ENCODE measurements at places on chromosomes 5 and 9.

DNA sequence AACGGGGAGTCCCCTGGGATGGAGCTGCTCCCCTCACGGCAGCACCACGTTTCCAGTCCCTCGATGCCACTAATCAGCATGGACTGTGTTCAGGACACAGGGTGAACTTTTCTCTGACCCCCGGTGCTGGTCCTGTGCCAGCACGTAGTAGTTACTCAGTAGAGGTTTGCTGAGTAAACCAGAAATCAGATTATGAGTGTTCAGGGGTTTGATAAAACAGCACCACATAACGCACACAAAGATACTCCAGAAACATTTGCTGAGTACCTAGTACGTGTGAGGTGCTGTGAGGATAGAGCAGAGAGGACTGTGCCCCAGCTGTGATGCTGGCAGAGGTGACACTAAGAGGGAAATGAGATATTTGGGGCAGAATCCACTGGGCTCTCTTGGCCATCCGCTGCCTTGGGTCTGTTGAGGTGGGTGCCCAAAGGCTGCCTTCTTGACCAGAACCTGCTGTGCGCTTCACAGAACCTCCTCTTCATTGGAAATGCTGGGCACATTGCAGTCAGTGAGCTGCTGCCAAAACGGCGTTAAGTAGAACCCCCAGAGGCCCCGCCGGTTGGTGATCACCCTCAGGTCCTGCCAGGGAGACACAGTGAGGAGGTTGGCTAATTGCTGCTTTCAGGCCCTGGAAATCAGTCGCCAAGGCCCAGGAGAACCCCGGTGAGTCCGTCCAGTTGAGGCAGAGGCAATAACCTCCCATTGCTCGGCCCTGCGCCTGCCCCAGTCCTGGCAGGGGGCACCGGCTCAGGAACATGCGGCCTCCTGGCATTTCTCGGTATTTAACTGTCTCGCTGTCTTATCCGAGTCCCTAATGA lies 49.4 kb downstream of the NEURL1B start:
- no peak for DNase-seq

GRCh38 chr9:104386425-104387069 lies 117.5 kb upstream of the OR13F1 start:
- no peak for DNase-seq

DNA sequence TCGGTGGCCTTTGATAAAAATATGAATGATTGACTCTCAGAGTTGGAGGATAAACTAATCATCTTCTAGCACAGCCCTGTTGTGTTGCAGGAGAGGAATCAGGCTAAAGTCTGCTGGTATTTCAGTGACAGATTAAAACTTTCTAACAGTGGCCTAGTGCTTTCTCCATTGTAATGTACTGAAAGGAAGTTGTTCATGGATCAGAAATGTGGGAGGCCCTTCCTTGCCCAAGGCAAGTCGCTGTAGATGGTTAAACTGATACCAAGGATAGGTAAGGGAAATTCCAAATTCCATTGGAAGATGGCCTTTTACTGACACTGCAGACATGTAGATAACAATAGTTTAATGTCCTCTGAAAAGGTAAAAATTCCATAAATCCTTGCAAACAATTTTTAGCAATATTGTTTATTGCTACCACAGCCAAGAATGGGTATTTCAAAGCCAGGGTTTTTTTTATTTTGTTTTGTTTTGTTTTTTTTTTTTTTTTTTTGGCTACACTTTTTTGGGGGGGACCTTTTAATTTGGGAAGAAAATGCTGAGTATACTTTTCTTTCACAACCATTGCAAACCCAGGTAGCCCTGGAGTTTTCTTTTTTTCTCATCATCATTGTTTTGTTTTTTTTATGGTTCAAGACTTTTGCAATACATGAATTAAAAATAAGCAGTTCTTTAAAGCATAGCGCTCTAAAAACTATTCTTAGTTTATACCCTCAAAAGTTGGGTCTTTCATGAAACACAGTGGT lies 35.5 kb downstream of the WDR36 start:
- DNase-seq, result no peak

DNA sequence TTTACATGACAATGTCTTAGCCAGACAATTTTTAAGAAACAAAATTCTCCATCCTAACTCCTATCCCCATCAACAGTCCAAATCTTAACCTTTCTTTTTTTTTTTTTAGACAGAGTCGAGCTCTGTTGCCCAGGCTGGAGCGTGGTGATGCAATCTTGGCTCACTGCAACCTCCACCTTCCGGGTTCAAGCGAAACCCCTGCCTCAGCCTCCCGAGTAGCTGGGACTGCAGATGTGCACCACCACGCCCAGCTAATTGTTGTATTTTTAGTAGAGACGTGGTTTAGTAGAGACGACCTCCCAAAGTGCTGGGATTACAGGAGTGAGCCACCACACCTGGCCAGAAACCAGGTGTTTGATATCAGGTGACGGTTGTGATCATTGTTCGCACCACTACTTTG lies 10.2 kb downstream of the ABL1 start:
- DNase-seq, result no peak

- no peak for DNase-seq
Observed at GRCh38 chr5:172768098-172768572, 2.9 kb downstream of the DUSP1 start.

DNA sequence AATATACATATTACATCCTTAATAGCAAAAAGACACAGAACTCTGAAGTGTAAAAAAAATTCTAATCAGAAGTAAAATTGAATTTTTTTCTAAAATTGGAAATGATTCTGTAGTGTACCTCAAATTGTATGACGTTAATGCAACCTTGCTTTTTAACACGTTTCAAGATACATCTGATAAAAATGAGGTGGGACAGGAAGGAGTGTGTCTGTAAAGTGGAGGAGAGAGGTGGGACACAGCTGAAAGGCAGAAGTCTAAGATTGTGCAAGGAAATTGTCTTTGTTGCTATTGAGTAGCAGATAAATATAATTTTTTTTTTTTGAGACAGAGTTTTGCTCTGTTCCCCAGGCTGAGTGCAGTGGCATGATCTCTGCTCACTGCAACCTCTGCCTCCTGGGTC lies 15.7 kb upstream of the SNX30 start:
- no peak for DNase-seq

DNA sequence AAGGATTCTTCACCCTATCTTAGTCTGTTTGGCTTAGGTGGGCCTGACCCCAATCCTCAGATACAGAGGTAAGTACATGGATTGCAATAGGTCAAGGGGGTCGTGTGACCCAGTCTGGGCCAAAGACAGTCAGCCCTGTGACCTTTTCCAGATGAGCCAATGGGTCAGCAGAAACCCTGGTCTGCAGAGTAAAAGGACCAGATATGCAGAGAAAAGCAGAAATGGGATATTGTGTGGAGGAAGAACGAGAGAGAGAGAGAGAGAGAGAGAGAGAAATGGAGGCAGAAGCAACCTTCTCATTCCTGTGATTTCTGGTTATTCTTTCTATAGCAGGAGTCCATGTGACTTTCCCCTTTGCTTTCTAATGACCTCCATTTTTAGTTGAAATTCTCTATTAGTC lies 40.4 kb upstream of the CRB2 start:
- no peak for DNase-seq

DNA sequence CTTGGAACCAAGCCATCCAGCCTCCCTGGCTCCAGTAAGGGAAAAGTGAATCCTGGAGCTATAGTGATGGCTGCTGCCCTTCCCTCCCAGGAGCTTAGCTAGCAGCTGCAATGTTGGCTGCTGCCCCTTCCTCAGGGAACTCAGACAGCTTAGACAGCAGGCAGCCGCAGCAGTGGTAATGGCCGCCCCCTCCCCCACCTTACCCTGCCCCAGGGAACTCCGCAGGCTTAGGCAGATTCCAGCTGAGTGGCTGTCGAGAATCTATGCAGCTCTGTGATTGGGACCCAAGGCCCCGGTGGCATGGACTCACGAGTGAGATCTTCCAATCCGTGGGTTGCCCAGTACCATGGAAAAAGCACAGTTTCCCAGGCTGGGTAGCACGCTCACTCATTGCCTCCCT lies 378.6 kb downstream of the NNT start:
- DNase-seq, result no peak

- DNase-seq, result no peak
Observed at GRCh38 chr5:135102716-135103574, 68.9 kb upstream of the PITX1 start.

DNA sequence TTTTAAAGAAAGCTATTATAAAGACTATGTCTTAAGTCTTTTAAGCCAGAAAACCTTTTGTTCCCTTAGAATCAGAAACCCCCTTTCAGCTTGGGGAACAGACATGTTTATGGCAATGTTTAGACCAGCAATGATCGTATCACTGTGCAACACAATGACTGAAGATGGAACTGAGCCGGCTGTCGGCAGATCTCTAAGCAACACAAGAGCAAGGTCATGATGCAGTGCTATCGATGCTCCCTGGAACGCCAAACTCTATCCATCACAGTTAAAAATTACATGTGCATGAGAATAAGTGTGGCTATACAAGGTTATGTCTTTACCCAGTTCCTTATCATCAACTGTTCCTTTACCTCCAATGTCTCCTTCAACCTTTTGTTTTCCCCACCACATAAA lies 1.8 kb upstream of the RNF44 start:
- DNase-seq, result no peak

GRCh38 chr9:130390390-130390789 lies 54.4 kb upstream of the ASS1 start:
- no peak for DNase-seq

GRCh38 chr5:135881244-135881643 lies 14.4 kb downstream of the IL9 start:
- DNase-seq, result no peak

- no peak for DNase-seq
Observed at GRCh38 chr9:105258225-105258737, 13.8 kb downstream of the SLC44A1 start.

GRCh38 chr5:143217065-143217803 lies 186.3 kb downstream of the NR3C1 start:
- no peak for DNase-seq

Measured in activated naive CD4-positive, alpha-beta T cell treated with Interleukin-2 at 50 U/mL for 16 hours (primary cell).